ENCODE measurements at places on chromosomes 3 and 15.

DNA sequence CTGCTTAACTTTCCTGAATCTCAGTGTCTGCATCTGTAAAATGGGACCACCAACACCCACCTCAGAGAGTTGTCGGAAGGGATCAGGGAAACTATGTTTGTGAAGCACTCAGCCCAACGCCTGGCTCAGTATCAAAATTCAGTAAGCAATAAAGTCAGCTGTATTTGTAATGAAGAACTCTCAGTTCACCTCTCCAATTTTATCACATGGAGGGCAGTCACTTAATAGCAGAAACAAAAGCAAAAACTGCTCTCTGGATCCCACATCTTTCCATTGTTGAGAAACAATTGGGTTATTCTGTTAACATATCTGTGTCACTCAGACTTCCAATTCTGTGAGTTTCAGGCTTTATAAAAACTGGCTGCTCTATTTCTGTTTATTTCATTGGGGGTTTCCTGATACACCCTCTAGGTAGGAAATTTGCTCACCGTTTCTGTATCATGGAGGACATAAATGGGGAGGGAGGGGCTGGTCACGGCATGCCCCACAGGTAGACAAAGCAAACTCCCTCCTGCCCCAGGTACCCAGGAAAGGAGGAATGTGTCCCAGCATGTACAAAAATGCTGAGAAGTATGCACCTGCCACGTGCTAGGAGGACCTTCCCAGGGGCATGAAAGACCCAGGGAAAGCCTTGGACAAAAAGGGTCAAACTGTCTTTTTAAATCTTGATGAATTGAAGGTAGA lies 81.4 kb upstream of the LMOD3 start:
- no peak for DNase-seq

- no peak for DNase-seq
Observed at GRCh38 chr3:110856916-110857315, 214.7 kb upstream of the NECTIN3 start.

- DNase-seq, result no peak
Observed at GRCh38 chr3:16429086-16429485, 84.4 kb downstream of the RFTN1 start.

DNA sequence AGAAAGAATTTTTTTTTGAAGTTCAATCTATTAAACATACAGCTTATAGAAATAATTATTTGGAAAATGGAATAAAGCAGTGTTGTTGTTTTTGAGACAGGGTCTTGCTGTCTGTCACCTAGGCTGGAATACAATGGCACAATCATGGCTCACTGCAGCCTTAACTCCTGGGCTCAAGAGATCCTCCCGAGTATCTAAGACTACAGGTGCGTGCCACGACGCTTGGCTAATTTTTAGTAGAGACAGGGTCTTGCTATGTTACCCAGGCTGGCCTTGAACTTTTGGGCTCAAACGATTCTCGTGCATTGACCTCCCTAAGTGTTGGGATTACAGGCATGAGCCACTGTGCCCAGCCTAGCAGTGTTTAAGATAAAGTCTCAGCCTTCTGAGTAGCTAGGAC lies 8.8 kb downstream of the BNIP2 start:
- DNase-seq, result no peak

DNA sequence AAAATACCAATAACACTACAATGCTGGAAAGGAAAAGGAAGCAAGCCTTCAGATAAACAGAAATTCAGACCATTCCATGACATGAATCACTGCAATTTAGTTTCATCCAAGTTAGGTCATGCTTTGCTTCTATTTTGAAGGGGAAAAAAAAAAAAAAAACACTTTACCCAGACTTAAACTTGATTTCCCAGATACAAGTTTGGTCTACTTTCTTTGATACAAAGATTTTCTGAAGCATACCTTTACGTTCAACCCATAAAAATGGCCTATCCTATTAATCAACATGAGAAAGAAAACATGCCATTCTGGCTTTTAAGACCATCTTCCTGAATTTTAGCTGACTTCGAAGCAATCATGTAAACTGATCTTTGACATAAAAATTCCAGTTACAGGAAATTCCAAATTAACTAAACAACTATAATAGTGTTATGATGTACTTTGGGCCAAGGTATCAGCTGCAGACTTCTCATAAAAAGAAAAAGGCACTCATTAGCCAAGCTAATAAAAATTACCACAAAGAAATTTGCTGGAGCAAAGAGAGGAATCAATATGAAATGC lies 12.6 kb downstream of the OSBPL10 start:
- no peak for DNase-seq

GRCh38 chr15:77418966-77419835 lies 703 bp downstream of the PEAK1 start:
- peak; percentile 42 for DNase-seq

GRCh38 chr3:55888282-55888885 lies 401.3 kb upstream of the WNT5A start:
- DNase-seq, result no peak

DNA sequence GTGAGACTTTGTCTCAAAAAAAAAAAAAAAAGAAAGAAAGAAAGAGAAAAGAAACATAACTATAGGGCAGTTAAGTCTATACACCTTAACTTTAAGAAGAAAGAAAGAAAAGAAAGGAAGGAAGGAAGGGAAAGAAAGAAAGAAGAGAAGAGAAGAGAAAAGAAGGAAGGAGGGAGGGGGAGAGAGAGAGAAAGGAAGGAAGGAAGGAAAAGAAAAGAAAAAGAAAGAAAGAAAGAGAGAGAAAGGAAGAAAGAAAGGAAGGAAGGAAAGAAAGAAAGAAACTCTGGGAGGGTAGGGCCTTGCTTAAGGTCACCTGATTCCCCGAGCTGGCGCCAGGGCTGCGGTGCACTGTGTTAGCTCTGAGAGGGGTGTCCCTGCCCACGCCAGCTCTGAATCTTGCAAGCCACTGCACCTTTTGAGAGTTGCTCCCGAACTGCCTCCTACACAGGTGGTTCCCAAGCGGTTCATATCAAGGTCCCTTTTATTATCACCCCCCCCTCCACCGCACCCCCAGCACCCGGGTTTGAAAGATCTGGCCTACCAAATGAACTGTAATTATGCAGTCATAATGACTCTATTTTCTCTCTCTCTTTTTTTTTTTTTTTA lies 39.2 kb upstream of the VPS8 start:
- DNase-seq, result no peak

DNA sequence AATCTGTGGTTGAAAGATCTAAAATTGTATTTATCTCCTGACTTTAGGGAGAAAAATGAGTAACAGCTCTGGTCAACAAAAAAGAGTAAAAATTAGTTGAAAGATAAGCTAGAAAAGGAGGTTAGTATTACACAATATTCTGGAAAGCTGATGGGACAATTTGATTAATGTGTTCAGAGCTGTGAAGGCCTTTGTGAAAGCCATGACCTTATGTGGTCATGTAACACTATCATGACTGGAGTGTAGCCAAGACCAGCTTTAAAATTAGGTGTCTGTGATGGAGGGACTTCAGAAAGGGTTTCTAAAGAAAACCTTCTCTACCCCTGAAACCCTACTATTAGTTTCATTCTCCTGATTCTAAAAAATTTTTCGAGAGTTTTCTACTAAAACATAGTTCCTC lies 127.2 kb downstream of the NFKBIZ start:
- no peak for DNase-seq

DNA sequence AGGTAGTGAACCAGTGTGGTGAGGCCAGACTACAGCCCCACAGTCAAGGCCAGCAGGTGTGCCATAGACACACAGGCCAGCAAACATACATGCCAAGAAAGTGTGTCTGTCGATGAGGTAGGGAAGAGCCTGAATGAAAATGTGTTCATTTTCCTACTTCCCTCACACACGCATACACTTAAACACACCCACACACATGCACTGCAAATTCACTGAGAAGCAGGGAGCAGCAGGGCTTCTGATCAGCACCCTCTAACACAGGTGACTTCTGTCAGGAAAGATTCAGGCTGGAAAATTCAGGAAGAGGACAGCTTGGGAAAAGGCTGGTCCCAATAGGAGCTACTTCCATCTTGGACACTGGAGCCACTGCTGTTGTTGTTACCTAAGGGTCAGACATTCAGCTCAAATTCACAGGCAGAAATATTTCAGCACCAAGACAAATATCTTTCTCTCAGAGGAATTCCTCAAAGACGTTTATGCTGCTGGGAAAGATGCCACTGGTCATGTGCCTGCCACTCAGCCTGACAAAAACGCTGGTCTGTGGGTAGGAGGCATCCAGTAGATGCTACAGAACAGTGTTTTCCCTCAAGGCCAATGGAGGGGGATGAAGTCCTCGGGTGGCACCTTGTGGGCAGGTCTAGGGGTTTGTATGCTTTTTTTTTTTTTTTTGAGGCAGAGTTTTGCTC lies 40.9 kb upstream of the LARS2 start:
- DNase-seq, result no peak

DNA sequence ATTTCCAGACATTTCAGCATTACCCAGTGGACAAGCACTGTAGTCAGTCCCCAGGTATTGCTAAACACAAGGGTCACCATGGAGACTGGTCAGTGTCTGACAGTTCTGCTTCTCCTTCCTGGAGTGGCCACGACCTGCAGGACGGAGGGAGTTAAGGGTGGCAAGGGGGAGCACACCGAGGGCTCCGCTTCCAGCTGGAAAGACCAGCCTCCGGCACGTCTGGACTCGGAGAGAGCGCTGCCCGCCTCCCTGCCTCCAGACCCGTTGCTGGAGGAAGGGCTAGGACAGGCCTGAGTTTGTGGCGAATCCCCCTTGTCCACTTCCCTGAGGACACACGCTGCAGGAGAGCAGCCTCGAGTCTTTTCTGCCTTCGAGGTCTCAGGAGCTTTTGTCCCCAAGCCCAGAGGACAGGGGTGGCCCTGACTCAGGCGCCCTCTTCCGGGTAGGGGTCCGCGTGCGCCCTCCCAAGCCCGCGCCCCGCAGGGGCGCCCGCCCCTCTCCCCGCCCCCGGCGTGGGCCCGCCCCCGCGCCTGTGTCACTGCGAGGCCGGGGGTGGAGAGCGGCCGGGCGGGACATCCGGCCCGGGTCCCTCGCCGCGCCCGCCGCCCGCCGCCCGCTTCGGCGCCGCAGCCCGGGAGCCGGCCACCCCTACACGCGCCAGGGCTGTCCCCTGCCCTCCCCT lies at the start of gene CHST14:
Gene CHST14, plus strand, starts transcription at position 562 of the 682 bp plus-strand sequence. CDS start 230 bp downstream, outside the sequence.
- peak; percentile 42 for DNase-seq

GRCh38 chr3:11898611-11899325 lies 52.1 kb upstream of the TAMM41 start:
- DNase-seq, result no peak

- no peak for DNase-seq
Observed at GRCh38 chr3:41126472-41126871, 72.8 kb upstream of the CTNNB1 start.

GRCh38 chr3:126476166-126477060 lies 722 bp upstream of the ZXDC start:
- DNase-seq, result no peak
